ENCODE measurements at places on chromosomes 12 and 14. TPM values are rescaled to one million over a fixed set of nuclear protein-coding genes. Genes with fewer than 3 reads are reported as not detected.

DNA sequence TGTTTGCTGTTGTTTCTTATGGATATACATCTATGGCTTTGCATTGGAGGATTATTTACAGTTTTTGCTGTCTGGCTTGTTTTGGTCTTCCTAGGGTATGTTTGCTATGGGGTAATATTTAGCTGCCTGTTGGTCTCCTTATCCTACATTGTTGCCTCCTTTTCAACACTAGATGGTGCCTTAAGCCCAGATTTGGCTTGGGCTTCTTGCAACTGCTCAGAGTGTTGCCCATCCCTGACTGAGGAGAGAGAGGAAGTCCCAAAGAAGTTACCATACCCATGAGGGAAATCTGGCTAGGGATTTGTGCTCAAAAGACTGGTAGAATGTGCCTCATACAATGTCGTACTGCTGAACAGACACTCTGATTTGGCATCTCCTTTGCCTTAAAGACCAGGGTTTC is 94.6 kb upstream of the MUCL1 start:
- no peaks in the 10 kb centered on the region for H3K36me3 ChIP-seq
- no peak for DNase-seq
- no peak overlapping the region for H3K27ac ChIP-seq
- H3K4me1 ChIP-seq = peaks cover 3% of the 10 kb centered on the region

Gene ZDHHC22
- total RNA-seq = not detected

- no peaks in the 10 kb centered on the region for H3K27me3 ChIP-seq
- DNase-seq = no peak
- H3K4me1 ChIP-seq = no peaks in the 10 kb centered on the region
- H3K4me3 ChIP-seq = no peak within 1 kb of the TSS
- no peaks in the 10 kb centered on the region for H3K36me3 ChIP-seq
These were observed at the start of gene PIWIL1 for GRCh38 chr12:130337488-130338303. Gene PIWIL1 (plus strand): TSS chr12:130337887. CDS start chr12:130342592, 4,705 bp downstream.

Gene OR11H12
- not detected for total RNA-seq

GRCh38 chr12:49702676-49703215 is 4.5 kb downstream of the FMNL3 start:
- no peaks in the 10 kb centered on the region for H3K27me3 ChIP-seq
- no peak overlapping the region for H3K27ac ChIP-seq
- no peak for DNase-seq

- no peaks in the 10 kb centered on the region for H3K27me3 ChIP-seq
- no peak for DNase-seq
- no peaks in the 10 kb centered on the region for H3K4me1 ChIP-seq
- H3K27ac ChIP-seq = no peak overlapping the region
- H3K36me3 ChIP-seq = no peaks in the 10 kb centered on the region
- H3K4me3 ChIP-seq = no peak overlapping the region
These were observed 20.6 kb upstream of the ANHX start for GRCh38 chr12:133256321-133256720.

DNA sequence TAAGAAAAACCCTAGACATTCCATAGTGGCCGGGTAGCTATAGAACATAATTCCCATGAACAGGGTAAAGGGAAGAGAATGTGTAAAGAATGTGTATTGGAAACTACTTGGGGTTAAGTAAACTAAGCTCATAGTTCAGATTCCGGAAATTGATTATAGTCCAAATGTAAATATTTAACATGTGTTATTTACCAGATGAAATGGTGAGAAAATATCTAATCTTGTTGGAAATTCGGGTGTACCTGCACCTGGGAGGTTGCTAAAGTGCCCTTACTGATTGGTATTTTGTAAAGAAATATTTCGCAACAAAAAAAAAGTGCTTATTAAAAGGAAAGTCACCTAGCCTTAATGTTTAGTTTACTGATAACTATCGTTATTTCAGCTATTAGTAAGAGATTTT is 14.4 kb downstream of the RASSF9 start:
- H3K4me1 ChIP-seq = no peaks in the 10 kb centered on the region
- H3K4me3 ChIP-seq = no peak overlapping the region
- H3K27me3 ChIP-seq = no peaks in the 10 kb centered on the region
- H3K36me3 ChIP-seq = no peaks in the 10 kb centered on the region

GRCh38 chr12:11978726-11979384 is 91.9 kb upstream of the BCL2L14 start:
- H3K4me3 ChIP-seq = no peak overlapping the region
- no peak for DNase-seq
- H3K27me3 ChIP-seq = no peaks in the 10 kb centered on the region
- no peaks in the 10 kb centered on the region for H3K36me3 ChIP-seq
- H3K27ac ChIP-seq = no peak overlapping the region

Gene LBHD2
- not detected for total RNA-seq

GRCh38 chr12:15861404-15861803 is 20.8 kb upstream of the STRAP start:
- no peak for DNase-seq
- no peak overlapping the region for H3K27ac ChIP-seq
- H3K4me1 ChIP-seq = no peaks in the 10 kb centered on the region
- no peaks in the 10 kb centered on the region for H3K27me3 ChIP-seq

DNA sequence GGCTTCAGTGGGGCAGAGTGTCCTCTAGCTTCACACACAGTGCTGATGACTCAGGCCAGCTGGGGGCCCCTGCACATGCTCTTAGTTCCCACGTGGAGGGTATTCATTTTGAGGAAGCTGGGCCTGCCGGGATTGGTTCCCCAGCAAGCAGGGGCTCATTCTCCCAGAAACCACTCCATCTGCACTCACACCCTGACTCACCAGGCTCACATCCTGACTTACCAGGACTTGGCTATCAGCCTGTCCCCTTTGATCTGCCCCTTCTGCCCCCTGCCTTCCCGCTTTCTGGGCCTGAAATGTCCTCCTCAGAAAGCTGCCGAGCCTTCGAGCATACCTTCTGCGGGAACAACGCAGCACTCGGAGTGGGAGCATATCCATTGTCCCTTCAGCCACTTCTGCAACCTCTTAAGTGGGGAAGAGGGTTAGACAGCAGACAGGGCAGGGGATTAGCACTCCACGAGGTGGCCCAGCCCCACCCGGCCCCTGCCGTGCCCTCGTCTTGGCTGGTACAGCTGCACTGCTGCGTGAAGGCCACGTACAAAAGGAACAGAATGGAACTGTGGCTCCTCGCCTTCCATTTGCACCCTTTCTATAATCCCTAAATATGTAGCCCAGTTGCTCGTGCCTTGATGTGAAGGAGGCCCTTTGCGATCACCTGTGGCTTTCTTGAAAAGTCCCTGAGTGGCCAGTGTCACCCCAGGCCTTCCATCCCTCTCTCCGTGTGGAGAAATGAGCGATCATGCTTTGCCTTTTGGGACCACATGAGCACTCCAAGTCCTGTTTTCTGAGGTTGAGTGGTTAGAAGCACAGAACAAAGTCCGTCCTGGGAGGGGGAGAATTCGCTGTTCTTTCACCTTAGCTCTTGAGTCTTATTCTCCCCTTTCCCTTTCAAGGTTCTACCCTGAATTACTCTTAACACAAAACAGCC is 26.1 kb downstream of the TPCN1 start:
- no peaks in the 10 kb centered on the region for H3K4me1 ChIP-seq
- H3K27me3 ChIP-seq = no peaks in the 10 kb centered on the region
- H3K36me3 ChIP-seq = peaks cover 32% of the 10 kb centered on the region
- no peak overlapping the region for H3K4me3 ChIP-seq

- no peaks in the 10 kb centered on the region for H3K36me3 ChIP-seq
- no peak overlapping the region for H3K27ac ChIP-seq
- peaks cover 64% of the 10 kb centered on the region for H3K27me3 ChIP-seq
- H3K4me1 ChIP-seq = peaks cover 16% of the 10 kb centered on the region
- no peak overlapping the region for H3K4me3 ChIP-seq
These were observed 700 bp downstream of the SIX6 start for GRCh38 chr14:60509438-60510253.

DNA sequence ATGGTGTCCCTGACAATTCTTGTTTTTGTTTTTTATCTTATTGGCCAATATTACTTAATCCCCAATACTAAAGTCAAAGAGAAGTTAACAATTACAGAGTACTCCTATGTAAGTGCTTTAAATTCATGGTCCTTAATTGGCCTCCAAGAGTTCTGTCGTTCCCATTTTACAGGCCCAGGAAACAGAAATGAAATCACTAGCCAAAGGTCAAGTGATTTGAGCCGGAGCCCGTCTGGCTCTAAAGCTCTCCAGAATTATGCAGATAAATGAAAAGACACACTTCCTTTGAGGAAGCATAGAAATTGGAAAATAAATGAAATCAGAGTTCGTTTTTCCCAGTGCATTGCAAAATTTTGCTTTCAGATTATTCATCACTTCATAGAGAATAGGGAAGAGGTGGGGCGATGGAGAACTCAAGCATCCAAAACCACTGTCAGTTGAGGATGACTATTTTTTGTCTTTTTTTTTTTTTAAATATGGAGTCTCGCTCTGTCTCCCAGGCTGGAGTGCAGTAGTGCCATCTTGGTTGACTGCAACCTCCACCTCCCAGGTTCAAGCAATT is 78.5 kb downstream of the MAP1LC3B2 start:
- H3K36me3 ChIP-seq = no peaks in the 10 kb centered on the region
- no peaks in the 10 kb centered on the region for H3K4me1 ChIP-seq
- H3K27ac ChIP-seq = no peak overlapping the region

DNA sequence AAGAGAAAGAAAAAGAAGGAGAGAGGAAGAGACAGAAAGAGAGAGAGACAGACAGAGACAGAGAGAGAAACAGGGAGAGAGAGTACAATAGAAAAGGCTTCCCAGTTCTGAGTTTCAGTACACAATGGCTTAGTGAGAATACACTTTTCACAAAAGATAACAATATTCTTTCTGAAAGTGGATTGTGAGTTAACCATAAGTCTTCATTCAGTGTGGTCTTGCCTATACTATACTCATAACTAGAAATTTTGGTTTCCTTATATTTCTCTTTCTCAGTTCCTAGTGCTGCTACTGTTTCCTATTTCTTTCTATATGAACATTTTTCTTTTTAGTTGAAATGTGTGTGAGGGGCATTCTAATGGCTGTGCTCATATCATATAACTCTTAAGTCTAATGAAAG is 9.3 kb downstream of the CD163L1 start:
- no peak overlapping the region for H3K27ac ChIP-seq
- no peak overlapping the region for H3K4me3 ChIP-seq
- H3K27me3 ChIP-seq = no peaks in the 10 kb centered on the region
- no peaks in the 10 kb centered on the region for H3K4me1 ChIP-seq
- H3K36me3 ChIP-seq = no peaks in the 10 kb centered on the region

- H3K4me3 ChIP-seq = no peak overlapping the region
- no peaks in the 10 kb centered on the region for H3K4me1 ChIP-seq
- no peaks in the 10 kb centered on the region for H3K27me3 ChIP-seq
- DNase-seq = no peak
These were observed 14.2 kb upstream of the BLTP3B start for GRCh38 chr12:100156731-100157426.

Gene ANO4
- total RNA-seq = not detected

DNA sequence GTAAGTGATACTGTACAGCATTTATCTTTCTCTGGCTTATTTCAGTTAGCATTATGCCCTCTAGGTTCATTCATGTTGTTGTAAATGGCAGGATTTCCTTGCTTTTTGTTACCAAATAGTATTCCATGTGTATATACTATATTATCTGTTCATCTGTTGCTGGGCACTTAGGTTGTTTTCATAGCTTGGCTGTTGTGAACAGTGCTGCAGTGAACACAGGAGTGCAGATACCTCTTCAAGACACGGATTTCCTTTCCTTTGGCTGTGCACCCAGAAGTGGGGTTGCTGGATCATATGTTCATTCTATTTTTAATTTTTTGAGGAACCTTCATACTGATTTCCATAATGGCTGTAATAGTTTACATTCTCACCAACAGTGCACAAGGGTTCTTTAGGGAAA is 21.5 kb downstream of the EP400 start:
- peaks cover 3% of the 10 kb centered on the region for H3K36me3 ChIP-seq
- no peak for DNase-seq
- peaks cover 17% of the 10 kb centered on the region for H3K4me1 ChIP-seq
- no peaks in the 10 kb centered on the region for H3K27me3 ChIP-seq
- no peak overlapping the region for H3K4me3 ChIP-seq

Gene TEX22
- total RNA-seq = 4.7 TPM

All from CD4-positive, alpha-beta memory T cell (primary cell).